ENCODE measurements at places on chromosomes 5 and 9.

- no peak for DNase-seq
These were observed 776.0 kb upstream of the ACO1 start for GRCh38 chr9:31608416-31608815.

- peak; percentile 45 for DNase-seq
These were observed 188.6 kb downstream of the FSTL4 start for GRCh38 chr5:133423618-133424282.

DNA sequence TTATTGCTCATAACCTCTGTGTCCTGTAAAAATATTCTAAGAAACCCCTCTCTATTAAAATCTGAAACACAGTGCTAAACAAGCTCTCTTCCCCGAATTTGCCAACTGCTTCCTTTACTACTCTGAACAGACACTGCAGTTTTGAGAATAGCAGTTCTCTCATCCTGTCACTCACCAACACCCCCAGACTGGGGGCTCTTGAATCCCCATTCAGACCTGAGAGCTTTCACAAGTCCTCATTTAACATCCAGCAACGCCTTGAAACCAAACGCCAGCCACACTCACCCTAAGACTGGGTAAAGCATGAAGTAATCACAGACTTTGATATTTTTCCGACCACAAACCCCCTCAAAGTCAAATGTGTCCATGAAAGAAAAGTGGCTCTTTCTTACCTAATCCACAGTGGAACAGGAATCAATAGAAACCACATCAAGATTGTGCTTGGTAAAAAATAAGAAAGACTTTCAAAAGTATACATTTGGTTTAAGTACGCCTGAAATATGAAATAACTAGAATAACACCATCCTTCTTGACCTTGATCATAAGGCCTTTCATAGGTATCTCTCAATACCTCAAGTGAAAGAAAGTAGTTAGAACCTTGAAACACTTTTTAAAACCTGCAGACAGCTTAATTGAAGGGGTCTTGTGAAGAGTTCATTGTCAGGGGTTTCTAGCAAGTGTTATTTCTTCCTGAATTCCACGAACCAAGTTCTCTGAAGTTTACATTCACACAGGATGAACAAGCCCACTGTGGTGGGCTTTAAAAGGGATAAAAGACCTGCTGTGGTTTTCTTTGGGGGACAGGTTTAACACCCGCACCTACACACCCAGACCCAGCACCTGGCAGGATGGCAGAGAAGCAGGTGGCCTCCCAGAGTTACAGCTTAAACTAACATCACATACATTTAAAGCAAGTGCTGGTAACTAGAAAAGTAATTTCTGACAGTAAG lies 412.6 kb downstream of the MLLT3 start:
- DNase-seq: no peak

DNA sequence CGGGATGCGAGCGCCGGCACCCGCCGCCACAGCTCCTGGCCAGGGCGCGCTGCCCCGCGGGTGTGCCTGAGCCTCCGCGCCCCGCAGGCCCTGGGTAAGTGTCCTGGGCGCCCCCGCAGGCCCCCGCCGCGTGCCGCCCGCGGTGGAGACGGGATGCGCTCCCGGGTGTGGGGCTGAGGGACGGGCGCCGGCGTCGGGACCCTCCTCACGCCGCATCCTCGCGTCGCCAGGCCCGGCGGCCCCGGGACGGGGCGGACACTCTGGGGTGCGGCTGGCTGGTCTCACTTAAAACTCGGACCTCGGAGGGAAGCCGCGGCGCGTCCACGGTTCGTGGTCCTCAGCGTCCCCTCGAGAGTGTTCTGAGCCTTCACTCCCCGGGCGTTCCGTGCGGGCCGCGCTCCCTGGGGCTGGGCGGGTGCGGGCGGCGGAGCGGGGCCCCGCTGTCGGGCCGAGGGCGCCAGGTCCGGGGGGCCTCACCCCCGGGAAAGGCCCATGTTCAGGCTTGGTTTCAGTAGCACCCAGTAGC lies 275 bp downstream of the AHRR start:
- DNase-seq: no peak

- DNase-seq: no peak
These were observed 23.0 kb downstream of the FBLL1 start for GRCh38 chr5:168552146-168552545.

DNA sequence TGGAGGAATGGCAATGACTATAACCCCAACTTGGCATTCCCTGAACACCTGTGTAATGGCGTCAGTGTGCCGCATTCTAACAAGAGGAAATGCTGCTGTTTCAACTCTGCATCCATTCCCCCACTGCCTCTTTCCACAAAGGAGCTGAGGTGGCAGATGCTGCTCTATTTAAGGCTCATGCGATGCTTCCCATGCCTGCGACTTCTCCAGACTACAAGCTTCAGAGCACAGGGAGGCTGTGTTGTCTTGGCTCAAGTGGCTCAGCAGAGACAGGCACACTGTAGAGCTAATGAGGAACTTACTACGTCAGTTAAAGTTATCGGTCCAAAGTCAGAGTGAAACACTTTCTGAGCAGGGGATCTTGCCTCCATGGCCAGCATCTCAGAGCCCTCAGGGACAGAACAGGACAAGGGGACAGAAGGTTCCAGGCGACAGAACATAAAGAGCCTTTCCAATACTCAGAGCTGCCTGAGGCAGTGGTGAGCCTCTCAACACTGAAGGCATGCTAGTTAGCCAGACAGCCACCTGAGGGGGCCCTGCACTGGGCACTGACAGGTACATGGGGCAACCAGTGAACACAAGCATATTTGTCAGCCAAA lies 21.8 kb downstream of the TNIP1 start:
- DNase-seq: no peak

GRCh38 chr5:24472518-24472917 lies 172.3 kb downstream of the CDH10 start:
- DNase-seq: no peak

GRCh38 chr9:18910435-18910834 lies 122.6 kb downstream of the SAXO1 start:
- DNase-seq: no peak

GRCh38 chr5:151063142-151063989 lies 17.5 kb downstream of the TNIP1 start:
- DNase-seq: no peak

- DNase-seq: no peak
These were observed 12.8 kb upstream of the OR13J1 start for GRCh38 chr9:35882996-35883395.

DNA sequence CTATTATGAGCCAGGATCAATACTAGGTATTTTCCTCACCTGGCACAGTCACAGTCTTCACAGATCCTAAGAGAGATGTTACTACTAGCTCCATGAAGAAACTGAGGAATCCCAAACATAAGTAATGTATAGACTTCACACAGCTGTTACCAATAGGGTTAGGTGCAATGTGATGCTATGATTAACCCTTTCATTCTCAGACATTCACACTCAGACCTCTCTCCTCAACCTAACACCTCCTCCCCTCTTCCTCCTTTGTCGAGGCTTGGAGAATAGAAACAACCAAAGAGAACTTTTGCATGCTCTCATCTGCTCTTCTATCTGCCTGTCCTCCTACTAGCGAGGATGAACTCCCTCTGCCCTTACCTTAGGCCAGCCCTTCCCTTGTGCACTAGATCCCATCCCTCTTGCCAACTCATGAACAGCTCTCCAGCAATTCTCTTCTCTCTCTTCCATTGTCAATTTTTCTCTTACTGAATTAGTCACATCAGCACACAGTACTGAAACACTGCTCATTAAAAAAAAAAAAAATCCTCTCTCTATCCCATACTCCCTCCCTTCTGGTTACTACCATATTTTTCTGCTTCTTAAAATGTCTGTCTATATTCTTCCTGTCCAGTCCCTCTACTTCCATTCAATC lies 47.7 kb downstream of the MAPKAP1 start:
- DNase-seq: no peak
